Activated naive CD8-positive, alpha-beta T cell treated with anti-CD3 and anti-CD28 coated beads for 36 hours (primary cell): ENCODE measurements at places on chromosomes 11 and 22.

DNA sequence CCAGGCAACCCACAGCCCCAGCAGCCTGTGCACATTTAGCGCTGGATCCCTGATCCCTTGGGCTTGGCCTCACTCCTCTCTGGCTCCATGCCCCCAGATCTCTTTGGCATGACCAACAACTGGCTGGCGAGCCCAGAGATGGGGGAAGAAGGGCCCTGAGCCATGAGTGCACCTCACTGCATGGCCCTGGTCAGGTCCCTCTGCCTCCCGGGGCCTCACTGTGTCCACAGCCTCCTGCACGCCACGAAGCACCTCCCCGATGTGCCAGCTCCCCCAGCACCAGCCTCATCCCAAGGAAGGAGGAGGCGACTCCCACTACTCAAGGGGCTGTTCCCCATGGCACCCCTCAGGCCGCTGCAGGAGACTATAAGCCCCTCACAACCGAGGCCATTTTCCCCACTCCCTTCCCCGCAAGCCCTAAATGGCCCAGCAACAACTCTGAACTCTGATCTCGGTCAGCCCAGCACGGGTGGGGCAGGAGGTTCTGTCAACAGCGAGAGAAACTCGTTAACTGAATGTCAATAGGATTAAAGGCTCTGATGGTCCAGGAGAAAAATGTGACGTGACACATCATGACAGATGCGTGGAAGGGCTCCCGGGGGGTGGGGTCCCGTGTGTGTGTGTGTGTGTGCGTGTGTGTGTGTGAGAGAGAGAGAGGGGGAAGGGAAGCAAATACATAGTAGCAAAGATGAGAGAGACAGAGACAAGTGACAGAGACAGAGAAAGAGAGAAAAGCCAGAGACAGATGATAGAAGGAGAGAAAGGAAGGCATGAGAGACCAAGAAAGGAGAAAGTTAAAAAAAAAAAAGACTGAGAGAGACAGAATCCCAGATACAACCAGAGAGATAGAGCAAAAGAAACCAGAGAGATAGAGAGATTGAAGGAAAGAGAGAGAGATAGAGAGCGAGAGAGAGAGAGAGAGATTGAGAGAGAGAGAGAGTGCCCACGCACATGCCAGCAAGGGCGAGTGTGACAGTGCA, 28.4 kb upstream of the SYT7 start:
- no peak for DNase-seq

GRCh38 chr11:61963282-61964057, 4.0 kb downstream of the FTH1 start:
- DNase-seq, result no peak

- no peak for DNase-seq
Measured at GRCh38 chr11:36407356-36407755, 102.7 kb downstream of the TRAF6 start.

DNA sequence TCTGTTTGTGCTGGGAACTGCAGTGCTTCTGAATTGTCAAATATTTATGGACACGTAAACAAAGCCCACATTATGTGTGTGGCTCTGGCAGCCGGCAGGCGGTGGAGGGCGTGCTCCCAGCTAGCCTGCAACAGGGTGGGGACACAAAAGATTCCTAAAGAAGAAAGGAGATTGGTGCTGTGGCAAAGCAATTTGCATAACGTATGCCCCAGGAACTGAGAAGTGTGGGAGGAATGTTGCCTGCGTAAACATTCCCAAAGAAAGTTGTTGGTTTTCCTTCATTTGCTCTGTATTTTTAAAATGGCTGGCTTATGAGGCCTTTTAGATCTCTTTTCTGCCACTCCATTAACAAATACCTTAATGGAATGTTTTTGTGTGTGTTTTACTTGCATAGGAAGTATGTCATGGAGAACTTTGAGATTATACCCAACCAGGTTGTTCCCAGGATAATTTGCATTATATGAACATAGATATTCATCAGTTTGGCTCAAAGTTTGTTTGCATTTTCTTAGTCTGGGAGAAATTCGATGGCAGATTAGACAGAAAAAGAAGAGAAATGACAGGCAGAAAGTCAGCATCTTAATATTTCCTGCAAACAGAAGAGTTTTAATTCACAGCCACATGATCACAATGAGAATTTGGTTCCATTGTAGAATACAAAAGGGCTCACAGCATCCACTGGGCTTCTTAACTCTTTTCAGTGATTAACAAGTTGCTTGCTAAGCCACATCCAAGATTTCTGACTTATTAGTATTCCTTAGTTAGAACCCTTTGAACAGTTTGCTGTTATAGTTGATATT, 41.8 kb upstream of the DLAT start:
- no peak for DNase-seq
